Progenitor cell of endocrine pancreas (in vitro differentiated cells): ENCODE measurements at places on chromosomes 1 and 21.

DNA sequence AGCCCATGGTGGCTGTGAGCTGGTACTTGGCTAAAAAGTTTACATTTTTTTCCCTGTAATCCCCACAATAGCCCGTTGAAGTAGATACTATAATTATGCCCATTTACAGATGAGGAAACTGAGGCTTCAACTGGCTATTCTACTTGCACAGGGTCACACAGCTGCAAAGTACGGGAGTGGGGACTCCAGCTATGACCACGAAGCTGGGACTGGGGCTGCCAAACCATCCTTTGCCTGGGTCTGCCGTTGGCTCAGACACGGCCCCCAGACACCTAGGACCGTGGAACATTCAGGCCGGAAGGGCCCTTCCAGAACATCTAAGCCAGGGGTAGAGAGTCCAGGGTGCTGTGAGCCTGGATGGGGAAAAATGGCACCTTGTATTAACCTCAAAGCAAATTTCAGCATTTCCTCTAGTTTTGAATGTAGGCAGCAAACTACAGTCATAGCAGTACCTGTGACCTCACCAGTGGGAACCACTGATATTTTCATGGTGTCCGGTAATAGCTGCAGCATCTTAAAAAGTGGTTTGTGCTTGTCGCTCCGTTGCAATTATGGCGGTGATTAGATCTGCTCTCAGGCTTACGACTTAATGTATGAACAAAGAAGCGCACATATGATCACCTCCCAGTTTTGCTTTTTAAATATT, 4.3 kb downstream of the TP73 start:
- DNase-seq: no peak

- no peak for DNase-seq
Observed at GRCh38 chr1:119975006-119975405, 78.7 kb upstream of the ADAM30 start.

DNA sequence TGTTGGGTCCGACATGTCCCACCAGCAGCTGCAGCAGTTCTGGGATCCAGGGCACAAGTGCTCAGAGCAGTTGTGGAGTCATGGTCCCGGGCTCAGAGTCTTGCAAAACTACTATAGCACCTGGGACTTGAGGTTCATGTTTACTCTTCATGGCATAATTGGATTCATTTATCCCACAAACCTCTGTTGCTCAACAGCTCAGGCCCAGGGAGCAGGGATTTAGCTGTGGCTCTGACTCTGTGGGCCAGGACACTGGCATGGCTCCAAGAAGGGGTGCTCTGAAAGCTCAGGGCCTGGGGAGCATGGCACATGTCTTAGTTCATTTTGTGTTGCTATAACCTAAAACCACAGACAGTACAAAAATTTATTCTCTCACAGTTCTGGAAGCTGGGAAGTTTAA, 626.7 kb upstream of the ADGRL2 start:
- no peak for DNase-seq

DNA sequence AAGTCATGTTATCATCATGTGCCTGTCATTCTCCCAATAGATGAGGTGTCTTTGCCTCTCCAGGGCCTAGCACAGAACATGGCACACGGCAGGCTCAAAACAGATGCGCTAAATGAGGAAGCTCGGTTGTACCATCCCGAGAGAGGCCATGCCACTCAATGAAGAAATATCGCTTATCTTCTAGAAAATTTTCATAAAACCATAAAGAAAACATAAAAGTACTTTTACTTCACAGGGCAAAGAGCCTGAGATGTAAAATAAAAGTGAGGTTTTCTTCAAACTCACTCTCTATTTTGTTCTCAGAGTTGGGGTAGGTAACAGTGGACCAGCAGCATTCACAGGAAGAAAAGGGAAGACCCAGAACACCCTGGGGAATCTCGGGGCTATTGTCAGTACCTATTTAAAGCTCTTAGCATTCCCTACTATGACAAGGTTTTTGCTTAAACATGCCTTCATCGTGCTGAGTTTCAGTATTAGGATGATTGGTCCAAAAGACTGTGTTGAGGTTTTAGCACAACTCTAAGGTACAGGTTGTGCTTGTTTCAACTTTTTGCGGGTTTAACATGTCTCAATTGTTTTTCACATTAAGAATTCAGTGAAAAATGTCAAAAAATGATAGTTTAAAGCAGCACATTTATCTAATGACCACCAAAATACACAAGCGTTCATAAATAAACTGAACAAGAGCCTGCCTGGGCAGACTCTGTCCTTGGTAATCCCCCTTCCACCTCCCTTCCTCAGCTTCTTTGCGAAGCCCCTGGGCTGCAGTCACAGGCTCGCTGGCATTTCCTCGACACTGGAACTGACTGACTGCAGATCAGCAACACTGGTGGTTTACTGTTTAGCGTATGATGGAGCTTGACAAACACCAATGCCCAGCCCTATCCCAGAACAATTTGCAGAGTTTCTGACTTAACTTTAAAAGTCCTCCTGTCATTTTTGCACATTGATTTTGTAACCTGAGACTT, 55.6 kb downstream of the COQ8A start:
- DNase-seq: no peak

DNA sequence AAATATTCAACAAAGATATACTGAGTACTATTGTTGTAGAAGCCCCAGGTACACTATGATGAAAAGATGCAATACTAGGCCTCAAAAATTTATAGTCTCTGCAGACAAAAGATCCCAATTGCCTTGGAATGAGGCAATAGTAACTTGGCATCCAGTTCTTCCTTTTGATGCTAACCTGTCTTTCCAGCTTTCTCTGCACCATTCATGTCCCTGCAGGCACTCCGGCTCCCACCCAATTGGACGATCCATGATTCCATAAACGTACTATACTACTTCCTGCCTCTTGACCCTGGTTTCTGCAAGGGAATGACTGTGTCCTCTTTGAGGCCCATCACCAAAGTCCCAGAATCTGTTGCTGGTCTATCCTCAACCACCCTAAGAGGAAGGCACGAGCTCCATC, 8.0 kb upstream of the TAGLN2 start:
- no peak for DNase-seq

- DNase-seq: no peak
Observed at GRCh38 chr1:15195420-15196052, 42.0 kb downstream of the TMEM51 start.

DNA sequence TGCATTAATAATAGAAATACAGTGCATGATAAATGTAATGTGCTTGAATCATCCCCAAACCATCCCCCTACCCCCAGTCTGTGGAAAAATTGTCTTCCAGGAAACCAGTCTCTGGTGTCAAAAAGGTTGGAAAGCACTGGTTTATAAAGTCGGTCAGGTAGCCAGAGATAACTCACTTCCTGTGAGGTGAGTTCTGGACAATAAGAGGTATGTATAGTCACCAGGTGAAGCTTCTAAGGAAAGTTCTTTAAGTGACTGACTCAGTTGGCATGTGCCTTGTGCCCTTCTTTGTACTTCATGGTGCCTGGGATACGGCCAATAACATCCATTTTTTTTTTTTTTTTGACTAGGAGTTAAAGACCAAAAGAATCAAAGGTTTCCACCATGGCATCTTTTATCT, 103.7 kb downstream of the GPATCH2 start:
- DNase-seq: no peak

- DNase-seq: no peak
Observed at GRCh38 chr1:157105988-157106812, 6.6 kb upstream of the ETV3L start.

DNA sequence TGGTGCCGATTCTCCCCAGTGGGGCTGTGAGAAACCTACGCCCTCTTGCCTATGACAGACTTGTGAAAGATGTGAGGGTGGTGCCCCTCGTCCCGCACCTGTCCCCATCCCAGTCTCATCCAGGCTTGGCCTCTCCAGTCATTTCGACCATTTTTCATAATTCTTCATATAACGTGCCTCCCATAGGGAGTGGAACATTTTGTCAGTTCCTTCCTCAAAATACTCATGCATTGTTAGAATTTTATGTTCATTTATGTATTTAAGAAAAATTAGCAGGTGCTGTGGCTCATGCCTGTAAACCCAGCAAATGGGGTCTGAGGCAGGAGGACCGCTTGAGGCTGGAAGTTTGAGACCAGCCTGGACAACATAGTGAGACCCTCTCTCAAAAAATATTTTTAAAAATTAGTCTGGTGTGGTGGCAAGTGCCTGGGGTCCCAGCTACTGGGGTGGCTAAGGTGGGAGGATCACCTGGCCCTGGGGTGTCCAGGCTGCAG, 19.7 kb upstream of the SMPDL3B start:
- no peak for DNase-seq

GRCh38 chr1:75720820-75721219, 3.7 kb upstream of the ACADM start:
- DNase-seq: no peak

DNA sequence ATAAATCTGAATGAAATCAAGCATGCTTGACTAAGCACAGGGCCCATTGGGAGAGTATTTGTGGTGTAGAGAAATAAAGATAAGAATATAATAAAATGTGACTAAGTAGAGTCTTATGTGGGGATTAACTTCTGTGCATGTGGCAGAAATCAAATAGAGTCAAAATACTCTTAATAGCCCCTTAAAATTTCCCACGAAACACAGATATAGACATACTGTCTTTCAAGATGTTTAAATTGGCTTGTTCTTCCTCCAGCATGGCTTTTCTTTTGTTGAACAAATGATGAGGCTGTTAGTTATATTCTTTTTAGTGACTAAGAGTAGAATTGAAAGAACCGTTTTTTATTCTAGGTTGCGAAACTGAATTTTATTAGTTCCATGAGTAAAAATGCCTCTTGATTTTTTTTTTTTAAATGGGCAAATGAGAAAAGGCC, 112.3 kb downstream of the RPS6KC1 start:
- no peak for DNase-seq

- no peak for DNase-seq
Observed at GRCh38 chr1:155175281-155175926, 1.8 kb downstream of the TRIM46 start.

DNA sequence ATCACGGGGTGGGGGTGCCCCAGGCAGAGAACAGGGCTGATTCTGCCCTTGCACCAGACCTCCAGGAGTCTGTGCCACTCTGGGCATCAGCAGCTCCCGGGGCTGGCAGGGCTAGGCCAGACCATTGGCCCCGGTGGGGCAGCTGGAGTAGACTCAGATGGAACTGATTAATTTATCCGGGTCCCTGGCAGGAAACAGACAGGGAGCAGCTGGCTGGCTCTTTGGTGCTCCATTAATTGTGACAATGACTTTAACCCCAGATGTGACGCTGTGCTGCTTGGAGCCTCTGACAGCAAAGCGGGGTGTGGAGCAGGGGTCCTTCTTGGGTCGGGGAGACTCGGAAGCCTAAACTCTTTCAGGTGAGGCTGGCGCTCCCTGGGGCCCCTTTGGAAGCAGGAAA, 9.5 kb downstream of the EPHA8 start:
- DNase-seq: no peak

- no peak for DNase-seq
Observed at GRCh38 chr1:36994868-36995267, 39.4 kb downstream of the GRIK3 start.
